ENCODE measurements at places on chromosomes 12 and 14.

GRCh38 chr12:4809013-4809448 is 88.8 kb downstream of the GALNT8 start:
- no peak for DNase-seq

GRCh38 chr12:45269412-45269751 is 53.5 kb downstream of the ANO6 start:
- no peak for DNase-seq

DNA sequence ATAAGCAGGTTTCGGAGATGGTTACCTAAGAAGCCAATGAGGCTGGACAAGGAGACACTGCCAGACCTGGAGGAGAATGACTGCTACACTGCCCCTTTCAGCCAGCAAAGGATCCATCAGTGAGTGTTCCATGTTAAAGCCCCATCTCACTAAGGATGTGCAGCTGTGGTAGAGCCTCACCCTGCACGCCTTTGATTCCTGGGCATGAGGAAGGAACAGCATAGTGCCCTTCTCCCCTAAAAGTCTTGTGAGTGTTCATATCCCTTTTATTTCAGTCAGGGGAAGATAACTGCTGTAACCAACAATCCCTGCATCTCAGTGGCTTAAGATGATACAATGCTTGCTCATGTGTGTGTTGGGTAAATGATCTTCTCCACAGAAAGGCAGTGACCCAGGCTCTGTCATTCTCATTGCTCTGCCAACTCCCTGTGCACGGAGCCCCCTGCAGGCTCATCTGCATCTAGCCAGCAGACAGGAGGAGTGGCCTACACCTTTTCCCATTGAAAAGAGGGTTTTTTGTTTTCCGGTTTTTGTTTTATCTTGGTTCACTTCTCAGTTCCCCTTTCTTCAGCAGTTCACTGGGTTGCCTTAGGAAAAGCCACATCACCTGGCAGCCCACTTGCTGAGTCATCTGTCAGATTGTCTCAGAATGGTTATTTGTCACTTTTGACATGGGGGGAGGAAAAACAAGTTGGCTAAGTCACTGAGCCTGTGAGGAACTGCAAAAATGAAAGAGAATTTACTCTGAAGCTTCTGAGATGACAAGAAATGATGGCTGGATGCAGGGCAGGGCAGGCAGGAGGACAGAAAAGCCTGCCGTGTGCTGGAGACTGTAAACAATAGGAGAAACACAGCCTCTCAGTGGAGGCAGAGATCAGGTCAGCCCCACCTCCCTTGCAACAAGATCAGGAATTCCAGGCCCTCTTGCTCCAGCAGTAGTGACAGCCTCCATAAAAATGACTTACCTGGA is 193.3 kb downstream of the ANO4 start:
- no peak for DNase-seq

- no peak for DNase-seq
These were observed 21.4 kb downstream of the B4GALNT3 start for GRCh38 chr12:480831-481816.

GRCh38 chr14:103192246-103192840 is 69.1 kb downstream of the TNFAIP2 start:
- no peak for DNase-seq

GRCh38 chr14:91429385-91429784 is 11.8 kb upstream of the CCDC88C start:
- no peak for DNase-seq

DNA sequence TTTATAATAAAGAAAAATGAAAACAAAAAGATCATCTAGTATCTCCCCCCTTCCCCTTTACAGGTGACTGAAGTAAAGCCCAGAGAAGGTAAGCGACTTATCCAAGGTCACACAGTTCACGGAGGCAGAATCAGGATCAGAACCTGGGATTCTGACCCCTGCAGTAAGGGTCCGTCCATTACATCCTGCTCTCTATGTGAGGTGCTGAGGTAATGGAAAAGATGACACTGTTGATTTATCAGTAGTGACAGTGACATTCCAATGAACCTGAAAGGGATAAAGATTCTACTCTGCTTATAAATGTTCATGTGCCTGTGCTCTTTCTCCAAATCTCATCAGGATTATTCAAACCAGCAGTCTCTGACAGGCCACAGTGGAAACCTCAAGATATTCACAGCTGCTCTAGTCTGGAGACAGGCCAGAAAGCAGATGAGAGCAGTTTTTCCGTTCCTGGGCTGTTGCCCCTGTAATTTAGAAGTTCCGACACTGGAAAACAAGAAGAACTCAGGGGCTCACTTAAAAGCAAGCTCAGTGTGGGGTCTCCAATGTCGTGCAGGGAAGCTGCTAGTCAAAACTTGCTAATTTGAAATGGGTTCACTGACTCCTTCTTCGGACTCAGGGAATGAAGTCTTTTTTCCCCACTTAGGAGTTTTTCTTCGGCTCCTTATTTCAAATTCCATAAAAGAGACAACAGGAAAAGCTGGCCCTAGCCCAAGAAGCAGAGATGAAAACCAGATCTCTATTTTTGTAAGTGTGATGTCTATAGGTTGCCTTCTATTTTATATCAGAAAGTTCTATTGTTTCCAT is 131.8 kb upstream of the EEA1 start:
- DNase-seq = no peak

DNA sequence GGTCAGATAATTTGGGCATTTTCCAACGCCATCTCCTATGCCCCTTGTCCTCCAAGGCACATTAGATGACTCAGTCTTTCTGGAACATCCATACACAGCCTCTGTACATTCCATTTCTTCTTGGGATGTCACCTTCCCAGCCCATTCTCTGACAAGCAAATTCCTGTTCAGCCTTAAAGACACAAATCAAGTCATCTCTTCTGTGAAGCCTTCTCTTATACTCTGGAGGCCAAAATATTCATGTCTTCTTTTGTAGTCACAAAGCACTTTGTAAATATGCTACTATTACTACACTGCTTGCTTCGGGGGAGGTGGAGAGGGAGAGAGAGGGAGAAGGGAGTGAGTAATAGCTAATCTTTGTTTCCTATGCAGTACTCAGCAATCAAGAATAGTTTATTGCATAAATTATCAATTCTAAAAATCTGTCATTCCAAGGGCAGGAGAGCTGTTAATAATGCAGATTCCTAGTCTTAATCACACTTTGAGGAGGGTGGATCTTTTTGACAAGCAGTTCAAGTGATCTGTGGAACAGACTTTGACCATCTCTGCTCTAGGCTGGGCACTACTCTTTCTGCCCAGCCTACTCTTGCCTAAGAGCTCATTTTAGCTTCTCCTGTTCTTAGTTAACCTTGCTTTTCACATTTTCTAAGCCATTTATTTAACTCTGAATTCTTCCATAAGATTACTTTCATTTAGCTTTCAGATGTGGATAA is 27.9 kb downstream of the KCNMB4 start:
- DNase-seq = peak; percentile 4

DNA sequence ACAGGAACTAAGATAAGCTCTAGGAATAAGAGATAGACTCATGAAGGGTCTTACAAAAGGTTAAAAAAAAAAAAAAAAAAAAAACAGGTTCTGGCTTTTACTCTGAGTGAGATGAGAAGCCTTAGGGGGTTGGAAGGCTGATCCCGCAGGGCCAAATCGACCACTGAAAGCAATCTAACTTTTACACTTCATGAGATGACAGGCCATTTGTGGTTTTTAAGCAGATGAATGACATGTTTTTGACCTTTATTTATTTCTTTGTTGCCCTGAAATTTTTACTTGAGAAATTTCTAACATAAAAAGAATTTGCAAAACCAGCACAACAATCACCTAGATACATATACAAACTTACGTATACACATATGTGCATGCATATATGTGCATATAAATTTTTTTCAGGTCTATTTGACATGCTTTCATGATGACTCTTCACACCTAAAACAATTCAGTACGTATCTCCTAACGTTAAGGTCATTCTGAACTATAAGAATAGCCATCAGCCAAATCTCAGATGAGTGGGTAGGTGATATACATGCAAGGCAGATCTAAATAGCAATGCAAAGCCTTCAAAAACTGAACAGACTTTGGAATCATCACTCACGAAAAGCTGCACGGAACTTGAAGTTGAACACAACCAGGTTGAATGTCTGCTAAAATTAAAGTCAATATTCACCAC is 87.0 kb downstream of the R3HDM2 start:
- no peak for DNase-seq

- no peak for DNase-seq
These were observed 72.4 kb downstream of the TMTC1 start for GRCh38 chr12:29711381-29711780.

DNA sequence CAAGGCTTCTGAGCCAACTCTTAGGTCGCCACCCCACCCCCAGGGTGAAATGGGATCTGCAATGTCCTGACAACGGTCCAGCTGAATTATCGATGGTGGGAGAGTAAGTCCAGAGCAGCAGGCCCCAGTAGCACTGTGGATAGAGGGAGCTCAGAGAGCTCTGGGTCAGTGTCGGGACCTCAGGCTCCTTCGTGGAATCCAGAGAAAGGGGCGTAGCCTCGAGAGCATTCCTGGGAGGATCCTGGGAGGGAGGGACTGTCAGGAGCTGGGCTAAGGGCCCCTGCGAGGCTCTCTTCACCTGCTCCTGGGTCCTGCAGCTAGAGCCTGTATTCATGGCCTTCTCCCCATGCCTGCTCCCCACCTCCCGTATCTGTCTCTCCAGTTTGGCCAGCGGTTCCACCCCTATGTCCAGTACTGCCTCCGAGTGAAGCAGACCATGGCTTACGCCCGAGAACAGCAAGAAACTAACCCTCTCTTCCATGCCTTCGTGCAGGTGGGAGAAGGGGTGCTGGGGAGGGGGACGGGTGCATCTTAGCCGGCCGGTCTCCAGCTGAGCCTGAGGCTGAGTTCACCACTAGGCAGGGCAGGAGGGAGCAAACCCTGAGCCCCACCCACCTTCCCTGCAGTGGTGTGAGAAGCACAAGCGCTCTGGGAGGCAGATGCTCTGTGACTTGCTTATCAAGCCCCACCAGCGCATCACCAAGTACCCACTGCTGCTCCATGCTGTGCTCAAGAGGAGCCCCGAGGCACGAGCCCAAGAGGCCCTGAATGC is 6.6 kb downstream of the PLEKHG6 start:
- no peak for DNase-seq

DNA sequence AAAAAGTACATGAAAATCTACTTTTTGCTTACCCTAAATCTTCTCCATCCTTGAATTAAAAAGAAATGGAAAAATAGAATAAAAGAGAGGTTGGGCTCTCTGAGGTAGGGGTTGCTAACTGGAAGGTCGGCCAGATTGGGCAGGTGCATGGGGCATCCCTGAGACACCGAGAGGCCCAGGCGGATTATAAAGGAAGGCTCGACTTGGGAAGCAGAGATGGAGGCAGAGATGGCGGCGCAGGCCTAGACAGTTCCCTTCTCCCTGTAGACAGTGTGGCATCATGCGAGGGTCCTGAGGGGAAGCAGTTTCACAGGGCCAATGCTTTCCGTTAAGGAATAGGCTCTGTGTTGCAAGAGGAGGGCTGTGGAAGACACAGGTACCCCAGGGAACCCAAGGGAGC is 3.7 kb upstream of the KRT74 start:
- no peak for DNase-seq

- no peak for DNase-seq
These were observed 47.1 kb upstream of the MTERF2 start for GRCh38 chr12:107033758-107034739.

- no peak for DNase-seq
These were observed 7.7 kb upstream of the PPTC7 start for GRCh38 chr12:110590806-110591326.

DNA sequence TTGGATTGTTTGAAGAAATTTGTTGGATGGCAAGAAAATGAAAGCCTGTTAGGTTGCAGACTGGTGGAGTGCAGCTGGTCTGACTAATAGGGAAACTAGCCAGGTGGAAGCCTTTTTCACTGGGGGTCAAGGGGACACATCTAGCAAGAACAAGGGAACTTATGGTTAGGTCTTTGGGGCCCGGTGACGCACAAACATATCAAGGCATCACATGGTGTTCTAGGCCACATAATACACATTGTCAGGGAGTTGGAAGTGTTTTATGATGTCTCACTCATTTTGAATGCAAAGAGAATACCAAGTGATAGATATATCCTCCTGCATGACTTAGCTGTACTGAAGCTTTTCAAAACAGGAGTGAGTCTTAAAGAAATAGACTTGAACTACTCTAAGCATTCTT is 351.2 kb downstream of the KCNH5 start:
- no peak for DNase-seq

- no peak for DNase-seq
These were observed 9.7 kb downstream of the IRF2BPL start for GRCh38 chr14:77018785-77019184.

GRCh38 chr12:128138125-128138524 is 128.8 kb upstream of the TMEM132C start:
- DNase-seq = no peak

DNA sequence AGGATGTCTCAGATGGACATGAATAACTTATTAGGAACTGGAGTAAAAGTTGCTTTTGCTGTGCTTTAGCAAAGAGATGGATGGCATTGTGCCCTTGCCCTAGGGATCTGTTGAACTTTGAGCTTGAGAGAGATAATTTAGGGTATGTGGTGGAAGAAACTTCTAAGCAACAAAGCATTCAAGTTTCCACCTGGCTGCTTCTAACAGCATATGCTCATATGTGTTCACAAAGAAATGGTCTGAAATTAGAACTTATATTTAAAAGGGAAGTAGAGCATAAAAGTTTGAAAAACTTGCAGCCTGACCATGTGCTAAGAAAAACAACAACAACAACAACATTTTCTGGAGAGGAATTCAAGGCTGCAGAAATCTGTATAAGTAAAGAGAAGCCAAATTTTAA is 7.9 kb upstream of the CPSF6 start:
- no peak for DNase-seq

GRCh38 chr12:26429070-26429691 is 233.8 kb downstream of the SSPN start:
- no peak for DNase-seq

DNA sequence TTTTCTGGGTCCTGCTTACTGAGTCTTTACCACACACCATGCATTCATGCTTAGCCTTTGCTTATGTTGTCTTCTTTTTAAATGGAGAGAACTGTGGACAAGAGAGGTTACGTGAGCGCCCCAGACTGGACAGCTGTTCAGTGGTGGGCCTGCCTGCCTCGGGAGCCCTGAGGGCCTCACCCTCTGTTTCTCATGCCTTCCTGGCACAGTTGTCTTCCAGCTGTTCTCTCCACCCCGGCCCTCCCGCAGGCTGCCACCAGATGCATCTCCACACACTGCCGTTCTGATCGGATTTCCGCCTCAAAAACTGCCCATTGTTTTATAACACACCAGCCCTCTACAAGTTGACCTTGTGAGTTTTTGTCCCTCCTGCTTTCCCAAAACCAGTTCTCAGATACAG is 100.8 kb downstream of the SAMD4A start:
- no peak for DNase-seq

DNA sequence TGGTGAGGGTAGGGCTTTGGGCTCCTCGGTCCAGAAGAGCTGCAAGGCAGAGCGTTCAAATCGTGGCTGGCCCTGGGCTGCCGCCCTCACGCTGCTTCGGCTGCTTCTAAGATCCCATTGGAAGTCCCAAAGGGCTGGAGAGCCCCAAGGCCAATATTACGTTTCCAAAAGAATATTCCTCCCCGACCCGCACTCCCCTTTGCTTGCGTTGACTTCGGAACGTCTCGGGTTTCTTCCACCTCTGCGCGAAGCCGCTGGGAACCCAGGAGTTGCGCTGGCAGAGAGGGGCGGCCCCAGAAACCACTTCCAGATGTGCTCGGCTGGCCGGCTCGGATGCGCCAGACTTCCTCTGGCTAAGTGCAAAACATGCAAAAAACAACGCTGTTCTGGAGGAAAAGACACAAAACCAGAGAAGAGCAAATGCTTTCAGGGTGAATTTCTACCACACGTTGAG is at the start of gene GLT8D2:
TSS of gene GLT8D2 (minus strand) at position 285 of the 454 bp plus-strand sequence. CDS start 30,539 bp downstream, outside the sequence.
- DNase-seq = no peak

GRCh38 chr12:57756406-57757341 is 1.8 kb downstream of the MARCHF9 start:
- DNase-seq = no peak
